Sciatic nerve (tissue), 2 donors: ENCODE measurements at places on chromosomes 4 and X.

DNA sequence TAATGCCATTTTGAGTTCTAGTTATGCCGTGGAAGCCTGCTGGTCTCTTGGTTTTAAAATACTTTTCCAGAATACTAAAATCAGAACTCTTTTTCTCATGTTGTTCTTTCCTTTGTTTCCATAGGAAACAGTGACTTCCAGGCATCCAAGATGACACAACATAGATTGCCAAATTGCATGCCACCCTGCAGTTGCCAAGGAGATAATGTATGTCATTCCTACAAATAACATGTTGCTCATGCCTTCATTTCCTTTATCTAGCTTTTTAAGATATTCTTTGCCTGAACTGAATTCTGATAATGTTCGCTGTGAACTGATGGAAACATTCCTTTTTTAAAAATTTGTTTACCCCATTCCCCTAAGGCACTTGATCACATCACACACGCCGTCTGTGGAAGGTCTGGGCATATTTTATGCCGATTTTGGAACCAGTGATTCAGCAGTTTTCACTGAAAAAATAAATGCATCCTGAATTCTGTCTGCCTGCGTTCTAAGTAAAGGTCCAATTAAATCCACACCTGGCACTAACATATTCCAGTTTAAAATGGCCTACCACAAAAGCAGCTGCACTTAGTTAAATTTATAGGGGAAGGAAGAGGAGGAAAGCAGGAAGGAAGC, 38.0 kb upstream of the COX7B2 start:
- DNase-seq: no peak

GRCh38 chr4:10659251-10659650, 25.3 kb downstream of the CLNK start:
- DNase-seq: no peak

GRCh38 chr4:111037591-111038360, 414.9 kb upstream of the PITX2 start:
- no peak for DNase-seq

- DNase-seq: no peak
Observed at GRCh38 chr4:32858971-32859370, 2138.8 kb downstream of the PCDH7 start.

DNA sequence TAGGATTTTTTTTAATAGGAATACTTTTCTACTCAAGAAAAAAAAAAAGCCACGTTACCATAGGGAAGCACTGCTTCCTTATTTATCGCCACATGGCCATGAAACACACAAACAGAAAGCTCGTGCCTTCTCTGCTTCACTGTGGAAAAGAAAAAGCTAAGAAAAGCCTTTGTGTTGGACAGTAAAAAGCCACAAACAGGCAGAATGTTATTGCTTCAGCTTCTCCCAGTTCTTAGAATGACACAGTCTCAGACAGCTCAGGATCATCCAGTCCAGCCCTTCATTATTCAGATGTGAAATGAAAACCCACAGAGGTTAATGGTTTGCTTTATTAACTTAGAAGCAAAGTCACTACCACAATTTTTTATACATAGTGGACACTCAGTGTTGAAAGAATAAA, 181.6 kb upstream of the NOCT start:
- no peak for DNase-seq

DNA sequence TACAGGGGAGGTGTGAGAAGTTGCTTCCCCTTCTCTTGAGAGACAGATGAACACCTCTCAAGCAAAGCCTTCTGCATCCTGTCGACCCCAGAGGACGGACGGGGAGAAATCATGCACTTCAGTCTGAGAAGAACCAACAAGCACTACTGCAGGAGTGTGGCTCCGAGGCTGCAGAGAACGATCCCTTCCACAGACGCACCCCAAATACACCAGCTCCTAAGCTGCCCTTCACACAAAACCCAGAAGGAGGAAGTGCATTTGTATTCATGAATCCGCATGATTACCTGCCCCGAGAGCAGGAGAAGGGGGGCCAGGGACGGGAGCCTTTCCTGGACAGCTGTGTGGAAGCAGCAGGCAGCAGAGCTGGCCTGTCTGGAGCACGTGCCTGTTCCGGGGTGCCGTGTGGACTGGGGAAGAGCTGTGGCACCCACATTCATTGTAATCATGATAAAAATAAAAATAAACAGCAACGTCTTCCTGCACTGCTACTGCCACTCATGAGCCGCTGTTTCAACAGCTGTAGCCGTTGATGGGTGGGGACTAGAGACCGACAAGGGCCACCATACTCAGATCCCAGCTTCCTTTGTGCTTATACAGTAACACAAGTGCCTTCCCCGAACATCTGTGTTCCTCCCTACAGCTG, 42.9 kb downstream of the ACSL1 start:
- no peak for DNase-seq

DNA sequence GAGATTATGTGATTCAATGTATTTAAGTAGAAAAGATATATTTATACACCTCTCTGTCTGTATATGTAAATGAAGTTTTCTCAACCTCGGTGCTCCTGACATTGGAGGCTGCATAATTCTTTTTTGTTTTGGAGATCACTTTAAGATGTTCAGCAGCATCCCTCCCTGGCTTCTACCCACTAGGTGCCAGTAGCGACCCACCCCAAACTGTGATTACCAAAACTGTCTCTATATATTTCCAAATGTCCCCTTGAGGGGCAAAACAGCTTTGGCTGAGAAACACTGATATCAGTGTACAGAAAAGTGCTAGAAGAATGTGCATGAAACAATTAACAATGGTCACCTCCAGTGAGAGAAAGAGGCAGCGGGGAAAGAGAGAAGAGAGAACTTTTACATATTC, 51.2 kb downstream of the DCX start:
- DNase-seq: no peak

DNA sequence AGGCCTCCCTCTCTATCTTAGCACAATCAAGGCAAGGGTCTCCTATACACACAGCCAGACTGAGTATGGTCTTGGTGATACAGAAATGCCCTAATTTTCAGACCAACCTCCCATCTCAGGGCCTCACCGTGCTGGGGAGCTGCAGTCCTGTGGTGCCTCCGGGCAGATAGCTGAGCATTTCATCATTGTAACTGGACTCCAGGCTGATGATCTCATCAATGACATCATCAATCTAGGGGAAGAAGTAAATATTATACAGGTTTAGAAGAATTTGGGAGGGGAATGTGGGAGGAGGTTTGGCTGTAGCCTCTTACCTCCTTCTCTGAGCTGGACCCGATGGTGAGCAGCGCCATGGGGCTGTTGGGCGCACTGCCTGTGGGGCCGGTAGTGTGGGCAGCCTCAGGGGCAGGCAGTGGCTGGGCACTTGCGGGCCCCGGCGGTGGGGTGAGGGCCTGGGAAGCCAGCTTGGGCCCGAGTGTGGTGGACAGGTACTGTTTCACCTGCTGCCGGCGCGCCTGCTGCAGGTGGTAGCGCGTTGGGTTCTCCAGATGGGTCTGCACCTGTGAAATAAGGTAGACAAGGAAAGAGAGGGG, 5.2 kb downstream of the TFE3 start:
- no peak for DNase-seq

GRCh38 chrX:49710744-49711319, 15.0 kb upstream of the PAGE1 start:
- no peak for DNase-seq

GRCh38 chrX:32041181-32041580, 969.3 kb upstream of the FTHL17 start:
- no peak for DNase-seq
